ENCODE measurements at places on chromosomes 7 and 10. TPM values are rescaled to one million over a fixed set of nuclear protein-coding genes. Genes with fewer than 3 reads are reported as not detected.

Gene ZCWPW1
- 4.3 TPM for polyA plus RNA-seq

DNA sequence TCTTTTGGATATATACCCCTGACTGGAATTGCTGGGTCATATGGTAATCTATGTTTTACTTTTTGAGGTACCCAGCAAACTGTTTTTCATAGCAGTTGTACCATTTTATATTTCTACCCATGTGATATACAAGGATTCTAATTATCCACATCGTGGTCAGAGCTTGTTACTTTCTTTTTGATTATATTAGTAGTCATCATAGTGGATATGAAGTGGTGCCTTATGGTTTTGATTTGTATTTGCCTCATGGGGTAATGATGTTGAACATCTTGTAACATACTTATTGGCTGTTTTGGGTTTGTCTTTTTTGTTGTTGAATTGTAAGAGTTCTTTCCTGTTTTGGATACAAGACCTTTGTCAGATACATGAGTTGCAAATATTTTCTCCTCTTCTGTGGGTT lies 51.7 kb downstream of the MAPK8 start:
- H3K4me3 ChIP-seq, result no peak overlapping the region
- DNase-seq, result no peak
- no peaks in the 10 kb centered on the region for H3K36me3 ChIP-seq
- H3K27ac ChIP-seq, result no peak overlapping the region
- H3K27me3 ChIP-seq, result no peaks in the 10 kb centered on the region

- H3K4me1 ChIP-seq, result no peaks in the 10 kb centered on the region
- no peak overlapping the region for H3K4me3 ChIP-seq
- H3K27me3 ChIP-seq, result no peaks in the 10 kb centered on the region
- no peak overlapping the region for H3K27ac ChIP-seq
These were observed 28.8 kb downstream of the MIOS start for GRCh38 chr7:7595451-7595850.

DNA sequence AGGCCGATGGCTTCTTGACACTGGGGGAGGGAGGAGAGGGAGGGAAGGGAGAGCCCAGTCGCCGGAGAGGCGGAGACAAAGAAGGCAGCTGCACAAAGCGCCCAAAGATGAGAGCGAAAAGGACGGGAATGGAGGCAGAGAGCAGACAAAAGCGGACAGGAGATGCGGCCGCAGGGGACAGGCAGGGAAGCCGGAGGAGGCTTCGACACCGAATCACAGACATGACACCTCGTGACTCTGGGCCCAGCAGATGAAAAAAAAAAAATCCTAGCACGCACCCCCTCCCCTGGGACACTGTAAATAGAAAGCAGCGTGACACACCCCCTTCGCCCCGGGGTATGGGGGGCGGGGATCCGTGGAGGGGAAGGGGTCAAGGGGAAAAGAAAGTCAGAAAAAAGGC lies 976 bp downstream of the NAT16 start:
- peak overlapping the region; percentile 73 for H3K4me3 ChIP-seq
- H3K36me3 ChIP-seq, result no peaks in the 10 kb centered on the region
- DNase-seq, result peak; percentile 78
- no peak overlapping the region for H3K27ac ChIP-seq
- H3K27me3 ChIP-seq, result peaks cover 76% of the 10 kb centered on the region
- peaks cover 5% of the 10 kb centered on the region for H3K4me1 ChIP-seq

DNA sequence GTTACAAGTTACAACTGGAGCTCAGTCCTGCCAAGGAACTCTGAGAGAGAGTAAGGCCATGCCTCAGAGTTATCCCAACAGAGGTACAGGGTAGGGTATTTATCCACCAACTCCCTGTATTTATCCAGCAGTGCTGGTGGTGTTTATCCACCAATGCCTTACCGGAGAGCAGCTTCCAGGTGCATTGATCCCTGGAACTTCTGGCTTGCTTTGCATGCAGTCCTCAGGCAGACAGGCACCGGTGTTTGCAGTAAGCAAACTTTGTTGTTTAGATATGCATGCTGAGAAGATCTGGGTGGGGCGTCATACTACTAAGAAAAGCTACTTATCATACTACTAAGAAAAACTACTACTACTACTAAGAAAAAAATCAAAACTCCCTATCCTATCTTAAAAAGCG lies 92.4 kb downstream of the CYP26A1 start:
- no peaks in the 10 kb centered on the region for H3K4me1 ChIP-seq
- peaks cover 11% of the 10 kb centered on the region for H3K36me3 ChIP-seq
- no peak overlapping the region for H3K27ac ChIP-seq
- no peaks in the 10 kb centered on the region for H3K27me3 ChIP-seq
- no peak for DNase-seq
- no peak overlapping the region for H3K4me3 ChIP-seq

GRCh38 chr10:11373717-11374171 lies 237.7 kb downstream of the USP6NL start:
- no peak for DNase-seq
- H3K4me1 ChIP-seq, result peaks cover 4% of the 10 kb centered on the region
- H3K27me3 ChIP-seq, result no peaks in the 10 kb centered on the region
- H3K27ac ChIP-seq, result no peak overlapping the region
- no peaks in the 10 kb centered on the region for H3K36me3 ChIP-seq

DNA sequence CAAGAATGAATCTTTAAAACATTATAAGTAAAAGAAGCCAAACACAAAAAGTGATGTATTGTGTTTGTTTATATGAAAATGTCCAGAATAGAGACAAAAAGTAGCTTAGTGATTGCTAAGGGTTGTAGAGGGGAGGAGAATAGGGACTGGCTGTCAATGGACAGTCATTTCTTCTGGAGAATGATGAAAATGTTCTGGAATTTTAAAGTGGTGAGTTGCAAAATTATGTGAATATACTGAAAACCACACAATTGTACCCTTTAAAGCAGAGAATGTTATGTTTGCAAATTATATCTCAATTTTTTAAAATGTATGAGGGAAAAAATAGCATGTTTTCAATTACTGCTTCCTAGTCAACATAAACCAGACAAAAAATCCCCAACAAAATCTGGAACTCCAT lies 174.2 kb downstream of the KMT2E start:
- no peak overlapping the region for H3K4me3 ChIP-seq
- no peak overlapping the region for H3K27ac ChIP-seq
- no peaks in the 10 kb centered on the region for H3K27me3 ChIP-seq
- H3K4me1 ChIP-seq, result no peaks in the 10 kb centered on the region
- H3K36me3 ChIP-seq, result no peaks in the 10 kb centered on the region
- DNase-seq, result no peak

GRCh38 chr7:85078181-85078580 lies 108.7 kb downstream of the SEMA3D start:
- no peak overlapping the region for H3K4me3 ChIP-seq
- DNase-seq, result no peak
- no peaks in the 10 kb centered on the region for H3K27me3 ChIP-seq
- H3K4me1 ChIP-seq, result no peaks in the 10 kb centered on the region

Gene PDE6C
- polyA plus RNA-seq, result 0.06 TPM

Gene HTR5A
- polyA plus RNA-seq, result not detected

GRCh38 chr7:1768832-1769231 lies 98.8 kb downstream of the ELFN1 start:
- H3K27me3 ChIP-seq, result no peaks in the 10 kb centered on the region
- DNase-seq, result peak; percentile 67
- no peaks in the 10 kb centered on the region for H3K36me3 ChIP-seq
- H3K4me3 ChIP-seq, result no peak overlapping the region

DNA sequence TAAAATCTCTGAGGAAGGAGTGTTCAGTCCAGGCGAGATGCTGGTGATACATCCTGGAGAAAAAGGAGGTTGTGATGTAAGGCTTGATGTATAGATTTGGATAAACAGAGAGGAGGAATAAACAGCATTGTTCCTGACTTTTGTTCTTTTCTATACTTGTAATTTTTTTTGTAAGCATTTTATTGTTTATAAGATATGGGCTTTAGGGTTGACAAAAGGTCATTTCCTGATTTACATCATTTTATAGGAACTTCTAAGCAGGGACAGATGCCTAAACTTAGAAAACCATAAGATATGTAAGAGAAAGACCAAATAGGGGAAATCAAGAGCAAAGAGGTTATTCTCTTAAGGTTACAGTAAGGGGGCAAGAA lies 16.7 kb upstream of the SLC26A4 start:
- no peaks in the 10 kb centered on the region for H3K27me3 ChIP-seq
- H3K4me3 ChIP-seq, result no peak overlapping the region
- no peak overlapping the region for H3K27ac ChIP-seq
- H3K36me3 ChIP-seq, result no peaks in the 10 kb centered on the region

DNA sequence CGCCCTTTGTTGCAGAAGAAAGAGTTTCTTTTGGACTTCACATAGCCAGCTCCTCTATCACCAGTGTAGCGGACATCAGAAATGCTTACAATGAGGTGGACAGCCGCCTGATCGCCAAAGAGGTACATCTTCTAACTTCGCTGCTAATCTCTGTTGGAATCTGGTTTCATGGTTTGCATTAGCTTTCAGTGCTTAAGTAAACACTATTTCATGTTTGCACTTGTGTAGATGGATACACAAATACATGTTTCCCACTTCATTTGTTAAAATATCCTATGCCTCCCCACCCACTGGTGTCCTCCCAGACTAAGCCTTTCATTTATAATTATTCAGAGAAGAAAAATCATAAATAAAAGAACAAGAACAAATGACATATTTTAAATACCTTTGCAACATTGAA lies 103.9 kb downstream of the WDFY4 start:
- H3K4me1 ChIP-seq, result no peaks in the 10 kb centered on the region
- H3K27me3 ChIP-seq, result no peaks in the 10 kb centered on the region
- no peaks in the 10 kb centered on the region for H3K36me3 ChIP-seq
- no peak for DNase-seq

- no peaks in the 10 kb centered on the region for H3K36me3 ChIP-seq
- no peak overlapping the region for H3K27ac ChIP-seq
- no peak overlapping the region for H3K4me3 ChIP-seq
- DNase-seq, result peak; percentile 59
- no peaks in the 10 kb centered on the region for H3K27me3 ChIP-seq
These were observed 106.7 kb upstream of the LAMB4 start for GRCh38 chr7:108236681-108237415.

Gene HOXA10
- not detected for polyA plus RNA-seq

GRCh38 chr10:68560943-68561864 lies 1.1 kb downstream of the TET1 start:
- H3K4me1 ChIP-seq, result peaks cover 35% of the 10 kb centered on the region
- no peaks in the 10 kb centered on the region for H3K36me3 ChIP-seq
- H3K27me3 ChIP-seq, result no peaks in the 10 kb centered on the region
- H3K27ac ChIP-seq, result peak overlapping the region; percentile 72
- H3K4me3 ChIP-seq, result peak overlapping the region; percentile 97

DNA sequence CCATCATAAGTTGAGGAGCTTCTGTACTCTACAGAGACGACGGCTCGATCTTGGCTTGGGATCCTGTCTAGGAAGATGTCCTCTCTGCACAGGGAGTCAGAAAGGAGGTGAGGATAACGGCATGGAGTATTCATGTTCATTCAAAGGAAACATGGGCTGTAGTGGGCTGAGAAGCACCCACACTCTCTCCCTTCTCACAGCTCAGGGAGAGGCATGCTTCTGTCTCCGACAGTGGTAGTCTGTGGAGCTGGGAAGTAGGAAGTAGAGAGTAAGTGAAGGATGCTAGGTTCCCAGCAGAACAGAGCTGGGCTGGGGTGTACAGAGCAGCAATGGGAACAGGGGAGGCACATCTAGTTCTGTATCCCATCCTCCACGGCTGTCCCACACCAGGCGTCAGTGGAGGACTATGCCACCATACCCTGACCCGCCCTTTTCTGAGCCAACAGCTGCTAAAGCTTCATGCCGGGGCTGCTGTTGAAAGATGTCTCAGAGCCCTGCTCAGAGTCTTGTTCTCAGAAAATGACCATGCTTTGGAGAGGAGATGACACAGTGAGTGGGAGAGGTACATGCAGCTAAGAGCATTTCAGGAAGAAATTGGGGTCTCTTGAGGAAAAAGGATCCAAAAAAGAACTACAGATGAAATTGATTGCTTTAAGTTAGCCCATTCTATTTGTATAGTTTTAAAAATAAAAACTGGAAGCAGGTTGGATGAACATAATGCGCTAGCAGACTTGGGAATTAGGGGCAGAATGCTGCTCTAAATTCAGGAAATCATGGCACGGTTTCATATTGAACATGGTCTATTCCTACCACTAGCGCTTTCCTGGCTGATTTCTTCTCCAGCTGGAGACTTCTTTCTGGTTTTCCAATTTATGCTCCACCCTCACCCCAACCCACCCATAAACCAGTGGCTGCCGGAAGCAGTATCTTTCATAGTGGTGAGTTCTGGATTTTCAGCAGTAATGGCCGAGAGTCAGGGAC lies 138.6 kb downstream of the CHN2 start:
- H3K4me1 ChIP-seq, result no peaks in the 10 kb centered on the region
- no peak overlapping the region for H3K27ac ChIP-seq
- DNase-seq, result no peak
- no peaks in the 10 kb centered on the region for H3K27me3 ChIP-seq
- H3K36me3 ChIP-seq, result no peaks in the 10 kb centered on the region

Gene TRPV5
- polyA plus RNA-seq, result not detected

DNA sequence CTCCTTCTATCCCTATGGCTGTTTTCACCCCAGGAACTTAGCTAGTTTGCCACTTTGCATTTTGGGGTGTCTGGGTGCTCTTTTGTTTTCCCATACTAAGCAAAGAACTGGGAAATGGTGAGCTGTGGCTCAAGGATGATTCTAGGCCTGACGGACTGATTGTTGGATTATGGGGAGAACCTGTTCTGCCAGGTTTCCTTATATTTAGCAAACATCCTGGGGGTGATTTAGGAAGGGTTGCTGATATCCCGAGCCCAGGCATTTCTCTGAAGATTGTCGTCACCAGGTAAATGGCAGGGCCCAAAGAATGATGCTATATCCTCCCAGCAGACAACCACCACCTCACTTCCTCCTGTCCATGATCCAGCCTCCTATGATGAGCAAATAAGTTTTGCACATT lies 72.1 kb upstream of the GRB10 start:
- no peak overlapping the region for H3K4me3 ChIP-seq
- no peaks in the 10 kb centered on the region for H3K36me3 ChIP-seq

DNA sequence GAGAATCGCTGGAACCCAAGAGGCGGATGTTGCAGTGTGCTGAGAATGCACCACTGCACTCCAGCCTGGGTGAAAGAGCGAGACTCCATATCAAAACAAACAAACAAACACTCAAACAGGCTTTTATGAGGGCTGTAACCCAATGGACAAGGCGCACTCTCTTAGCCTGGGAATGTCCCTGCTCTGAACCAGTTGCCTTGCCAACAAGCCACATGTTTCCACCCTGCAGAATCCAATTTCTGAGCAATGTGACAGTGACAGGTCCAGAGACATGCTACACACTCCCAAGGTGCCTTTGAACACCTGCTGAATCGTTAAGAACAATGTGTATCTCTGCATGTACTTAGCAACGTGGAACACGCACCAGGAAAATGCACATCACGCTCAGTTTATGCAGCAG lies 186.8 kb upstream of the AUTS2 start:
- no peaks in the 10 kb centered on the region for H3K4me1 ChIP-seq
- H3K27ac ChIP-seq, result no peak overlapping the region
- no peaks in the 10 kb centered on the region for H3K27me3 ChIP-seq
- DNase-seq, result no peak
- H3K4me3 ChIP-seq, result no peak overlapping the region

GRCh38 chr10:89861584-89862301 lies 160.4 kb downstream of the KIF20B start:
- H3K27me3 ChIP-seq, result no peaks in the 10 kb centered on the region
- DNase-seq, result no peak
- H3K27ac ChIP-seq, result no peak overlapping the region
- H3K4me1 ChIP-seq, result peaks cover 7% of the 10 kb centered on the region
- H3K4me3 ChIP-seq, result no peak overlapping the region

Gene FAM13C
- polyA plus RNA-seq, result 0.94 TPM

GRCh38 chr7:78153285-78153684 lies 354.7 kb downstream of the PHTF2 start:
- H3K4me1 ChIP-seq, result peaks cover 23% of the 10 kb centered on the region
- no peak overlapping the region for H3K4me3 ChIP-seq
- H3K27me3 ChIP-seq, result no peaks in the 10 kb centered on the region
- no peak for DNase-seq
- H3K36me3 ChIP-seq, result no peaks in the 10 kb centered on the region

GRCh38 chr10:1608408-1608807 lies 128.9 kb downstream of the ADARB2 start:
- no peak for DNase-seq
- no peaks in the 10 kb centered on the region for H3K27me3 ChIP-seq
- peak overlapping the region; percentile 44 for H3K4me3 ChIP-seq
- H3K4me1 ChIP-seq, result peaks cover 14% of the 10 kb centered on the region
